Activated T-helper 1 cell treated with Interleukin-2 at 50 U/mL for 16 hours (primary cell): ENCODE measurements at places on chromosomes 3 and 15.

DNA sequence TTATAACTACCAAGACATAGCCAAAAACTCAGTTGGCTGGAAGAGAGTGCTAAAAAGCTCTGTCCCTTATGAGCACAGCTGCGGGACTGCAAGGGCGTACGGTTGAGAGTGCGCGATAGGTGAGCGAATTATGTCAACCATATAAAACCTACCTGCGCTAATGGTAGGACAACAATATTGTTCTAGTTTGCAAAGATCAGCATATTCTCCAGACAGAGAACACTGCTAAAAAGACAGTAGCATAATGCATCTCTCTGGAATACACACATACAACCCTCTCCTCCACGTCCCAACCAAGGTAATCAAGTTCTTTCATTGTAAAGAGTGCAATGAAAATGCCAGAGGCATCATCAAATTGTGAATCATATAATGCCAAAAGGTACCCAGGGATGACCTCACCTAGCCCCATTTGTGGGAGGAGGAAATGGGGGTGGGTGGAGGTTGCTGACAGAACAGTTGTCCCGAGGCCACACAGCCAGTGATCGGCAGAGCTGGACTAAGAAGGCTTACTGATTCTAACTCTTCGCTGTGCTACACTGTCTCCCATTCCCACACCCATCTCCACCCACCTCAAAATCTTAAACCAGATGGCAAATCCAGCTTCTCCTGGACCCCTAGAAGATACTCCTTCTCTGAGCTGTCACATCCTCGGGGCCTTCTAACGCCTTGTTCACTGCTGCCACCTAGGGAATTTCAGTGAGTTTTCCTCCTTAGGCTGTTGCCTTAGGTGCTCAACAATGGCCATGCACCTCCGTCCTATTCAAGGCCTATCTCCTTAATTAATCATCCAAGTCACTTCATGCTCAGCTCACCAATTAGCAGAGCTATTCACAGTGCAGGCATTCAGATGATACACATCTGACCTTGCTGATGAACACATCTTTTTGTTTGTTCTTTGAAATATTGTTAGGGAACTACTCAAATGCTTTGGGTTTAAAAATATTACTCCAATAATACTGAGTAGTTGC lies 60.7 kb downstream of the RPL22L1 start:
- no peak for DNase-seq

DNA sequence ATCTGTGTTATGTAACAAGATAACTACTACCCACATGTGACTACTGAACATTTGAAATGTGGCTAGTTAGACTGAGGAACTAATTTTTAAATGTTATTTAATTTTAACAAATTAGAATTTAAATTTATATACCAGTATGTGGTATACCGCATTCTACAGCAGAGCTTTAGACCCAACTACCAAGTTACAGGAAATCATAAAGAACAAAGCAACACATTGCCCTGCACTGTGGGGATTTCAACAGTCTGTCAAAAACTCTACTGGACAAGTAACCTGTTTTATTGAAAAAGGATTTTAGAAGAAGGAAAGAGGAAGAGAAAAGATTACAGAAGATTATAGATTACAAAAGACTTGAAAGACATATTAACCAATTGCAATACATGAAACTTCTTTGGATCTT lies 64.9 kb downstream of the DPH6 start:
- DNase-seq = no peak

GRCh38 chr3:71859123-71859519 lies 74.2 kb upstream of the PROK2 start:
- no peak for DNase-seq

DNA sequence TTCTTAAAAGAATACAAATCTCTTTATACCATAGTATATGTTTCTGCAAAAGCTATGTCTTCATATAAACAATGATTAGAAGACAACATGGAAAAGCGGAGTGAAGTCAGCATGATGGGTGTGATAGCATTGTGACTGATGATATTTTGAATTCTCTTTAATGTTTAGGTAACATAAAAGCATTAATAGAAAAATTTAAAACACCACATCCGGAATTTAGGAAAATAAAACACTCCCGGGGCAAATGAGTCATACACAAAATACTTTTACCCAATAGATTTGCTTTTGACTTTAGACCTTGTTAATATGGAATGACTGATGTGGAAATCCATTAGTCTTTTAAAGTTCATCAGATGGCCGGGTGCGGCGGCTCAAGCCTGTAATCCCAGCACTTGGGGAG lies 134.7 kb downstream of the P3H2 start:
- no peak for DNase-seq

DNA sequence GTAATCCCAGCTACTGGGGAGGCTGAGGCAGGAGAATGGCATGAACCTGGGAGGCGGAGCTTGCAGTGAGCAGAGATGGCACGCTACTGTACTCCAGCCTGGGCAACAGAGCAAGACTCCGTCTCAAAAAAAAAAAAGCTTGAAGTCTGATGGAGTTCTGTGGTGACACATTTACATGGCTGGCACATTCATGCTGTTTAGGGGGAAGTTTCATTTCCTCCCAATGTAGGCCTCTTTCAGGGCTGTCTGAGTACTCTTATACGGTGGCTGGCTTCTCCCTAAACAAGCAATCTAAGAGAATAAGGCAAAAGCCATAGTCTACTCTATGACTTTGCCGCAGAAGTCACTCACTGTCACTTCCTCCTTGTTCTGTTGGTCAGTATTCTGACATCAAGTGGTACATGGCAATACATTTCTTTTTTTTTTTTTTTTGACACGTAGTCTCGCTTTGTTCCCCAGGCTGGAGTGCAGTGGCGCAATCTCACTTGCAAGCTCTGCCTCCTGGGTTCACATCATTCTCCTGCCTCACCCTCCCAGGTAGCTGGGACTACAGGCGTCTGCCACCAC lies 41.2 kb downstream of the OIP5 start:
- DNase-seq = no peak

DNA sequence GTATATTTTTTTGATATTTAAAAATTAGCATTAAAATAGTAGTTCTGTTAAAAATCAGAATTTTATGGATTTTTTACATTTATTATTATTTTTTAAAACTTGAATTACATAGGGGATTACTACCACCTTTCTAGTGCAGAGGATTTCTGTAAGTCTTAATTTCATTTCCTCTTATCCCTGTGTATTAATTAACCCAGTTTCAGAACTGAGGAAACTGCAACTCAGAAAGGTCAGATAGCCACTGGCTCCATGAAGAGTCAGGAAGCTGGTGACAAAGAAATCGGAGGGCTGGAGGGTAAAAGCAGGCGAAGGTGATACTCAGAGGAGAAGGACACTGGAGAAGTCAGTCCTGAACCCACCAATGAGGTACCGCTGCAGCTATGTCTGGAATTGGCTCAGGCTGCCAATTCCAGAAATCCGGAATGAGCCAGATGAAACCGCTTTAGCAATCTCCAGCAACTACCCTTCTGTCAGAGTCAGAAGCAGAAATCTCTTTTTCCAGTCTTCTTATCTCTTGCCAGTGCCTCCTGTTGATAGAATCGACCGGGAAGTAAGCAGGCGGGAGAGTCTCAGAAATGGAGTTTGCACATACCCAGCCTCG lies 308.5 kb downstream of the SV2B start:
- no peak for DNase-seq

- no peak for DNase-seq
These were observed 54.5 kb upstream of the LRIG1 start for GRCh38 chr3:66555214-66555844.

DNA sequence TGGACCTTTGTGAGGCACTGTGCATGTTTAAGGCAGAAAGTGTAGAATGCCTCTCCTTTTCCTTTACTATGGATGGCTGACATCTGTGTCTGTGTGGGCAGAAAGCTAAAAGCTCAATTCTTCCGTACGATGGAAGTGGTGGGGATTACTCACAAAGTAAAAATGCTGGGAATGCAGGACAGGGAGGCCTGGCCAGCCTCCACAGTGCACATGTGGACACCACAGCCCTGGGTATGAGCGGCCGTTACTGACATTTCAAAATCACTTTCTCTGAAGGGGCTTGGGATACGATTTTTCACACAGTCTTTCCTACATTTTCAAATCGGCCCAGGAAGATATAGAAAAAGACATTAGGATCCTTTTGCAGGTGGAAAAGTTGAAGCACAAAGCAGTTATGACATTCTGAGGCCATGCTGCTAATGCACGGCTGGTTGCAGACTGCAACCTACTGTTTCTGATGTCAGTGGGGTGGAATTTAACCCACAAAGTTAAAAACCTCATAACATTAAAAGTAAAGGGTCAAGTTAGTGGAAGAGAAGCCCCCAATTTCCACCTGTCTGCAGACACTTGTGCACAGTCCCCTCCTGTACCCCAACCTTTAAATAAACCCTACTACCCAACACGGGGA lies 27.9 kb downstream of the EHD4 start:
- no peak for DNase-seq

DNA sequence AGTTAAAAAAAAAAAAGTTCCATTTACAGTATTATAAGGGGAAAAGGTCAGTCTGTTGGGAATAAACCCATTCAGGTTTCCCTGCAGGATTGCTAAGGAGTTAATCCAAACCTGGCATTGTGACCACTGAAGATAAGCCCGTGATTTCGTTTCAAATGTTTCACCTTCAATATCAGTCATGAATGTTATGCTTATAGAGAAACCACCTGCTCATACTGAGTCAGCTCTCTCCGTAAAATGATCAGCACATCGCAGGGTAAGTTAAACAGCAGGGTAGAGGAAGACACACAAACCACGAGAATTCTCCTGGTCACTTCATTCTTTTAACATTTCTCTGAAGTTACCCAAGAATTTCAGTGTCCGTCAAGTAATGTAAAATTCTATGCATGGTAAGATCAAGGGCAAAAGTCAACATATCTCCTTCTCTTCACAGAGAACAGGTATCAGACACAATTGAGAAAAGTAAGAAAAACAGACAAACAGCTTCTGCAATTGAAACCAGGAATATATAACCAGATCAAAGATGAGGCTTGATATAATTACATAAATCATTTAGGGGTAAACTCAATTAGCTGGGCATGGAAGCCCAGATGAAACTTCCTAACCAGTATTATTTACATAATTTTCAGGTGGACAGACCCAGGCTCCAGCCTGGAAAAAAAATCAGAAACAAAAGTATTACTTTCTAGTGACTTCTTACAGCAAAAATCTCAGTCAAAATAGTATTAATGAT lies 67.6 kb upstream of the ARHGEF3 start:
- DNase-seq = no peak

DNA sequence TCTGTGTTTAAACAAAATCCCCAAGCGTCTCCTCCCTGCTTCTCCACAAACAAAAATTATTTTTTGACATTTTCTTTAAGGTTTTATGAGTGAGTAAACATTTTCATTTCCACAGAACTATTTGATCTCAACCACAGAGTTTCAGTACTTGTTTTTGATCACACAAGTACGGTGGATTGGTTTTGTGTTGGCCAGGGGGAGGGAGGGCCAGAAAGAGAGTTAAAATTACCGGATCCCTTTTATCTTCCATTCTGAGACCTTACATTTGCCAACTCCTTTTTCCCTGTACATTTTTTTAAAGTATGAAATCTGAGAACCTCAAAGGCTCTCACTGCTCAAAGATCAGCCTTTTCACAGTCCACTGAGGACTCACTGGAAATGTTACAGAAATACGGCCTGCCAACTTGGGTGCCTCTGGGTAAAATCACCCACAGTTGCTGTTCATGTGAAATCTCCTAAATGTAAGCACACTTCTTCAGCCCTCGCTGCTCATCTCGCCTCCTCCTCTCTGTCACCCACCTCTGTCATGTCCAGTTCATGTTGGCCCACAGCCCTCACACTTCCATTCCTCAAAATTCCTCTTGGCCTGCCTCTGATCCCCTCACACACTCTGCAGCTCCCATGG lies 1.7 kb downstream of the HOMER2 start:
- no peak for DNase-seq
